GM12878 (cell line): ENCODE measurements at places on chromosomes 1 and 21.

DNA sequence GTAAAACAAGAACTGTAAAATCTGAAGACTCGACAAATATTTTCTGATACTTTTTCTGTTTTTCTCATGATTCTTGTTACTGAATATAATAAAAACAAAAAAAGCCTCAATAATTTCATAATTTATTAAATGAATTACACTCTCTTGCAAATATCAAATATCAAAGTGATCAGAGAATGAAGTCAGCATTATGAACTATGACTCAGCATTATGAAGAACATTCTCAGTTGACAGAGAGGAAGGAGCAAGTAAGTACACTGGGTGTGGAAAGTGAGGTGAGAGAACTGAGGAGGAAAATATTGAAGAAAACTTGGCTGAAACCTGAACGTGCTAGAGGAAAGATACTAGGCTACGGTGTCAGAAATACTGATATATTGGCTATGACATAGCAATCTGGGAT is 529.5 kb downstream of the KCNT2 start:
- DNase-seq: no peak

GRCh38 chr1:52792036-52792435 is 50.5 kb upstream of the ZYG11A start:
- no peak for DNase-seq

- no peak for DNase-seq
These were observed 15.1 kb downstream of the LDLRAD2 start for GRCh38 chr1:21827141-21827679.

DNA sequence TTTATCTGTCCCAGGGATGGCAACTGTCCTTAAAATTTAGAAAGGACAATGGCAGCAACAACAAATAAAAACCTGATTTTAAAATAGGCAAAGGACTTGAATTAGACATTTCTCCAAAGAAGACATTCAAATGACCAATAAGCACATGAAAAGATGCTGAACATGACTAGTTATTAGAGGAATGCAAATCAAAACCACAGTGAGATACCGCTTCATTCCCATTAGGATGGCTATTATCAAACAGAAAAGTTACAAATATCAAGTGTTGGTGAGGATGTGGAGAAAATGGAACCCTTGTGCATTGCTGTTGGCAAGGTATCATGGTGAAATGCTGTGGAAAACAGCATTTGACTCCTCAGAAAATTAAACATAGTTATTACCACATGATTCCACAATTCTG is 120.7 kb downstream of the CRB1 start:
- no peak for DNase-seq

DNA sequence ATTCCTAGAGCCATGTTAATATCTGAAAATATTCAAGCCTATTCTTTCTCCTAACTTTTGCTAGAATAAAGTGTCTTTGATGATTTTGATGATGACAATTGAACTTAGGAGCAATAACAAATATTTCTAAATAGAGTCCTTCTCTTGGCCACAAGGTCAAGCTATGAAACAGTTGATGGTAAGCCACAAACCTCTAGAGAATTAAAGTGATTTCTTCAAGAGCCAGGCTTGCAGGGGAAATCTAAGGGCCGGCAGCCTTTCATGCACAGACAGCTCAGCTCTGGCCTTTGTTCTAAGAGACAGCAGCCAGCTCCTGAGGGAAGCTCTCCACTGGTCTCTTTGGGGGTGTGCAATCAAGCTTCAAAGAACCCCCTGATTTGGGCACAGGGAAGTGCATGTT is 59.0 kb downstream of the SUSD4 start:
- DNase-seq: no peak

GRCh38 chr21:41973861-41974751 is 20.3 kb upstream of the C2CD2 start:
- DNase-seq: no peak
